ENCODE measurements at places on chromosomes 4 and X. TPM values are rescaled to one million over a fixed set of nuclear protein-coding genes. Genes with fewer than 3 reads are reported as not detected.

Gene RHOH
- total RNA-seq = 0.70 TPM

DNA sequence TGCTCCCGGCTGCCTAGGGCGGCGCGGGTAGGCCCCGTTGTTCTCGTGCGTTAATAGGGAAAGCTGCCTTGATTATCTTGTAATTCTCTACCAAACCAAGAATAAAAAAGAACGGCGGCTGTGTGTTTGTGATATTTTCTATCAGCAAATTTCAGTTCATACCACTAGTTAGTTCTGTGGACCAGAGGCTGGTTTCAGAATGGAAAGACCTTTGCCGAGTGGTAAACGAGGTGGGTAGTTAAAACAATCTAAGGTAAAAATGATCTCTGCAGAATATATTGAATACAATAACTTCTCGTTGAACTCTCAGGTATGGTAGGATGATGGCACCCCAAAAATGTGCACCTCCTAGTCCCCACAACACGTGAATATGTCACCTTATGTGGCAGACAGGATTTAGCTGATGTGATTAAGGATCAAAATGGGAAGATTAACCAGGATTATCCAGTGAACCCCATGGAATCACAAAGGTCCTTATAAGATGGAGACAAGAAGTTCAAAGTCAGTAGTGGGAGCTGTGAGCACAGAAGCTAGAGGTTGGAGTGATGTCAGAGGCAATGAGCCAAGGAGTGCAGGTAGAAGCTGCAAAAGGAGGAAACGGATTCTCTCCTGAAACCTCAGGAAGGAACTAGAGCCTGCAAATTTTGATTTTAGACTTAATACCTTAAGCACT, 574 bp upstream of the CFAP97 start:
- peak overlapping the region; percentile 32 for H3K27ac ChIP-seq
- H3K4me3 ChIP-seq = peak overlapping the region; percentile 93
- H3K4me1 ChIP-seq = peaks cover 40% of the 10 kb centered on the region
- DNase-seq = no peak
- no peaks in the 10 kb centered on the region for H3K36me3 ChIP-seq
- no peaks in the 10 kb centered on the region for H3K27me3 ChIP-seq

Gene COX7B2
- not detected for total RNA-seq

Gene GRPEL1
- total RNA-seq = 49.2 TPM

DNA sequence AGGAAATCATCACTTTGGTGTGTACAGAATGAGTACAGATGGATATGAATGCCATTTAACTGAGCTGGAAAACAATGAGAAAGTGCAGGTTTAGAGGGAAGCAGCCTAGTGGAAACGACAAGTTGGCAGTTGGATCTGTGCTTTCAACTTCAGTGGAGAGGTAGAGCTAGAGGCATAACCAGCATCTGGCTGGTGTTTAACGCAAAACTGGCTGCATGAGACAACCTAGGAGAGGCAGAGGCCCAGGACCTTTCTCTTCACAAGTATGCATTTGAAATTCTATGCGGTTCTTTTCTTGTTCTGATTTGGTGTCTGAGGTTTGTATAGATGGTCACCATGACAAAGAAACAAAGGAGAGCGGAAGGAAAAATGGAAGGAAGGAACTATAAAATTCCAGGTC, 63.1 kb downstream of the ANXA5 start:
- no peak for DNase-seq
- H3K4me3 ChIP-seq = no peak overlapping the region
- H3K27ac ChIP-seq = no peak overlapping the region
- no peaks in the 10 kb centered on the region for H3K4me1 ChIP-seq
- H3K36me3 ChIP-seq = no peaks in the 10 kb centered on the region

- no peak overlapping the region for H3K27ac ChIP-seq
- H3K36me3 ChIP-seq = no peaks in the 10 kb centered on the region
- DNase-seq = peak; percentile 27
- no peak overlapping the region for H3K4me3 ChIP-seq
- H3K27me3 ChIP-seq = no peaks in the 10 kb centered on the region
Measured at GRCh38 chr4:85761803-85762528, 287.0 kb downstream of the ARHGAP24 start.

GRCh38 chrX:1103360-1103759, 109.1 kb downstream of the CRLF2 start:
- no peaks in the 10 kb centered on the region for H3K4me1 ChIP-seq
- DNase-seq = no peak
- no peak overlapping the region for H3K27ac ChIP-seq

Measured in right lobe of liver (tissue), 6 donors.